ENCODE measurements at places on chromosomes 4 and X.

DNA sequence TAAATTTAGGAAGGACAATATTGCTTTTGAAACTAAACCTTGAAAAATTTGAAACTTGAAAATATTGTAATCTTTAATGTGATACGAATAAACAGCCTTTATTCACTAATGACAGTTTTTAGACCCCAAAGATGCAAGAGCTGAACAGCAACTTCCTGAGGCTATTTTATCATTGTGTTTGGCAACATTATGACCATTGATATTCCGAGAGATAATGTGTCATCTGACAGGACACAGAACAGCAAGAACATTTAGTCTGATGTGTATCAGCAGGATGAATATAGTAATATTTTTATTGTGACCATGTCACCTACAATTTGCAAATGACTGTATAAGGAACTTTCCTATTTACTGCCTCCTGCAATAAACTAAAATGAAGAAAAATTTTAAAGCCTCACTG, 316.0 kb downstream of the ADAM29 start:
- no peak for DNase-seq

- DNase-seq: no peak
These were observed 25.2 kb upstream of the COL25A1 start for GRCh38 chr4:109327641-109328040.

DNA sequence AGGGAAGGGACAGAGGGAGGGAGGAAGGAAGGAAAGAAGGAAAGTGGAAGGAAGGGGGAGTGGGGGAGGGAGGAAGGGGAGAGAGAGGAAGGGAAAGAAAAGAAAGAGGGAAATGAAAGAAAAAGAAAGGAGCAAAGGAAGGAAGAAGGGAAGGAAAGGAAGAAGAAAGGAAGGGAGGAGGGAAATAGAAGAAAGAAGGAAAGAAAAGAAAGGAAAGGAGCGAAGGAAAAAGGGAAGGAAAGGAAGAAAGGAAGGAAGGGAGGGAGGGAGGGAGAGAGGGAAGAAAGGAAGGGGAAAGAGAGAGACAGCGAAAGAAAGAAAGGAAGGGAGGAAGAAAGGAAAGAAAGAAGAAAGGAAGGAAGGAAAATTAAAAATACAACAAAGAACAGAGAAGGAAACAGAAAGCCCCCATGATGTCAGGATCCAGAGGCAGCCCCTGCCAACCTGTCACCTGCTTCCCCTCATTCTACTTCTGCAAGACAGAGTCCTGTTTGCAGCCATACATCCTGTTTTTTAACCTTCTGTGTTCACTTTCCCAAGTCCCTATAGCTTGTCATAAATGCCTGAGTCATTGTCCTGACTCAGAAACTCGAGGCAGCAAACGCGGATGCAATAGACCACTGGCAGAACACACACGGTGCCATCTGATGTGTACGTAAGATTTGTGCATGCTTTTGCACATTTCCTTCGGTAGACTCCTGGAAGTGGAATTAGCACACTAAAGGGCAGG, 77.0 kb upstream of the C4orf50 start:
- no peak for DNase-seq

GRCh38 chr4:4225915-4226605, 669 bp downstream of the OTOP1 start:
- DNase-seq: no peak

GRCh38 chrX:10198254-10198653, 41.5 kb downstream of the CLCN4 start:
- DNase-seq: no peak

Data from Kasumi-1 (cell line).